ENCODE measurements at places on chromosomes 1 and 21.

- peak; percentile 75 for DNase-seq
These were observed 50.2 kb upstream of the TSHB start for GRCh38 chr1:114979278-114979891.

GRCh38 chr1:215779729-215780128 is 212.6 kb downstream of the KCTD3 start:
- DNase-seq, result no peak

DNA sequence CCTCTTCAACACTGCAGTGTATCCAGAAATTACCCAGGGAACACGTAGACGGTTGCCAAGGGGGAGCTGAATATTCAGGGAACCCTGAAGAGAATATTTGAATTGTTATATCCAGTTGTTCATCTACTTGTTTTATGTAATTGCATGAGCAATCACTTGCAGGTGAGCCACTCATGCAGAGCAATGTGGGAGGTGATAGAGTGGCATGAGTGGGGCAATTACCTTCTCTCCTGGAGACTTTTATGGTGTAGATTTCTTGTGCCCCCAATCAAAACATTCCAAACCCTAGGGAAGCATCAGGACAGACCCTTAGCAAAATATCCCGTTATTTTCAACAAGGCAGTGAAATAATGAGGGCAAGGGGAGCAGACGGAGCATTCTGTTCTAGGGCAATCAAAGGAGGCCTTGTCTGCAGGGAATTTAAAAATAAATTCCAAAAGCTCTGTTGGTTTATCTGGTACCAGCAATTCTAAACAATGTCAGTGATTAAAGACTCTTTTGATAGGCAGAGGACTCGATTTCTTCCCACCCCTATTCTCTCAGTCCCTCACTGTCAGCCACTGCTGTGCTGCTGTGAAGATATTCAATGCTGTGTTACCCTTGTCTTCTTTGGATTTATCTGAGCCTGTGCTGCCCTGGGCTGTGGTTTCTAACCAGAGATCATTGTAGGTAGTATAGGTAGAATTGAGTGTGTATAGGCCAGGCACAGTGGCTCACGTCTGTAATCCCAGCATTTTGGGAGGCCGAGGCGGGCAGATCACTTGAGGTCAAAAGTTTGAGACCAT is 180.2 kb upstream of the MAP1LC3C start:
- DNase-seq, result no peak

DNA sequence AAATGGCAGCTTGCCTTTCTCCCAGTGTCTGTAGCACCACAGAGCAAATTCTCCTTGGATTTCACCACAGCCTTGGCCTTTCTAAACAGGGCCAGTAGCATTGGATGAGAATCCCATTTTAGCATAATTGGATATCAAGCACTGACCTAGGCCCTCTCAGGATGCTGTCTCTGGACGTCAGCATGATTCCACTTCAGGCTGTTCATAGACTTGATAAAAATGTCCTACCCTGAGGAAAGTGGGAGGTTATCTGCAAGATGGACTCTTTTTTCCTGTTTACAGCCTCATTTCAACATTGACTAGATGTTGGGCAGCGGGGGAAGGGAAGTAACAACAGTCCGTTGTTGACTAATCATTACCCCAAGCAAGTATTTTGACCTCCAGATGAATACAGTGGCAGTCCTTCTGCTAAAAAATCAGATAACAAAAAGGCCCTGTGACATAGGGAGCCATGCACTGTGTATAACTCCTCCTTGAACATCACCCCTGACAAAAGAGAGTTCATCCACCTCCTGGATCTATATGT is 5.2 kb downstream of the NPL start:
- DNase-seq, result no peak

DNA sequence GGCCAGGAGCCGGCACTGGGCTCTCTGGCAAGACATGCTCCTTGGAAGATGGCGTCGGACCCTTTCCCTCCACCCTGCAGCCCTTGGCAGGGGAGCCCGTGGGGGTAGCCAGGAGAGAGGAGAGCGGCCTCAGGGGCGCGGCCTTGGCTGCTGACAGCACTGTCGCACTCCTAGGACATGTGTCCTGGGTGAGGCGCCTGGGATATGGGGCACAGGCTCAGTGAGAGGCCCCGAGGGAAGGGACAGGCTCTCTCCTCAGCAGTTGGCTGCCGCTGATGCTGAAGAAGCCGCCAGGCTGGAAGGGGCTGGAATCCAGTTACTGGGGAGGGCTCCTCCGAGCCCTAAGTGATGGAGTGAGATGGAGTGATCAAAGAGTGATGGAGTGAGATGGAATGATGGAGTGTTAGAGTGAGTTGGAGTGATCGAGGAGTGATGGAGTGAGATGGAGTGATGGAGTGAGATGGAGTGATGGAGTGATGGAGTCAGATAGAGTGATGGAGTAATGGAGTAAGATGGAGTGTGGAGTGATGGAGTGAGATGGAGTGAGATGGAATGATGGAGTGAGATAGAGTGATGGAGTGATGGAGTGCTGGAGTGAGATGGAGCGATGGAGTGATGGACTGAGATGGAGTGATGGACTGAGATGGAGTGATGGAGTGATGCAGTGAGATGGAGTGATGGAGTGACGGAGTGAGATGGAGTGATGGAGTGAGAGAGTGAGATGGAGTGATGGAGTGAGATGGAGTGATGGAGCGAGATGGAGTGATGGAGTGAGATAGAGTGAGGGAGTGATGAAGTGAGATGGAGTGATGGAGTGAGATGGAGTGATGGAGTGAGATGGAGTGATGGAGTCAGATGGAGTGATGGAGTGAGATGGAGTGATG is 27.6 kb upstream of the PKP1 start:
- no peak for DNase-seq

GRCh38 chr1:108209456-108210108 is 9.4 kb upstream of the SLC25A24 start:
- no peak for DNase-seq

DNA sequence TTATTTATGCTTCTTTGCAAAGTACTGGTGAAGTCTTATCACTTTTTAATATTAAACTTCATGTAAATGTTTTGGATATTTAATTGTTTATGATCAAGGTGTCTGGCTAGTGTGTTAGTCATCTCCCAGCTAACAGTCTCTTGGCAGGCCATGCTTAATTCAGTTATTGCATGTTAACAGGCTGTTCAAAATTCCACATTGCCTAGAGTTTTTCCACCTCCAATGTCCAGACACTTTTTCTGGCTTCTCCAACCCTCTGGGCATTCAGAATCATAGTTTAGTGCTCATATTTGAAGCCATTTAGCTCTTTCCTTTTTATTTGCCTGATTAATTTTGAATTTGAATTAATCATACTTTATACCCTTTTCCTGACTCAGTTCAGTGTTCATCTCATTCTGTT is 69.2 kb downstream of the OLFML2B start:
- DNase-seq, result peak; percentile 23

- no peak for DNase-seq
These were observed 189.5 kb downstream of the ZSCAN20 start for GRCh38 chr1:33661811-33662454.

DNA sequence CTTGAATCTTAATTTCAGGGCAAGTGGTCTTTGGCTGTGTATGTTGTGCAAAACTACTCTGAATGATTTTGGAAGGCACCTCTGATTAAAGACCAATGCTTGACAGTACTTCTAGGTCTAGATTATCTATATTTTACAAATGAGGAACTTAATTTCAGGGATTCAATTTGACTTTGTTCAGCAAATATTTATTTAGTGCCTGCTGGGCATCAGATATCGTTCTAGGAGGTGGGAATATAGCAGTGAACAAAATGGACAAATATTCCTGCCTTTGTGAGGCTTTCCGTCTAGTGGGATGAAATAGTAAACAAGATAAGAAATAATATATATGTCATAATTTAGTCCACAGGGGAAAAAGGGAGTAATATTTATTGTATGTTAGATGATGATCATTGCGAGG is 4.7 kb downstream of the ZNF326 start:
- no peak for DNase-seq

DNA sequence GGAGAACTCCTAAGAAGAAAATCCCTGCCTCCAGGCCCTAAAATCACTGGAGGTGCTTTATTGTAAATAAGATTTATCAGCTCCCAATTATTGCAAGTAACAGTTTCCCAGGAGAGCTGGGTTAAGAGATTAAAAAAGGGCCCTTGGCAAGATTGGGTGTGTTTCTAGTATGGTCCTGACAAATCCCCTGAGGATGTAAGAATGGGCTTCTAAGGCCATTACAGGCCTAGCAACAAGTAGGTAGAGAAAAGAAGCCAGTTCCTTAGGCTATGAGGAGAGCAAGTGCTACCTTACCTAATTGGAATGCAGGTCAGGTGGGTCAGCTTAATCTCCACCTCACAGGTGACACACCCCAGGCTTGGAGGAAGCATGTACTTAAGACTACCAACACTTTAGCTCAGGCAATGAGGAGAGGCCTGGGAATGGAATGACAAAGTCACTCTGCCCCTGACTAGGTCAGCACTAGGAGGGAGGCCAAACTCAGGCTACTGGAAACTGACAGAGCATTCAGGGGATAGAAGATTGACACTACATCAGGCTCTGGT is 6.8 kb upstream of the OTUD7B start:
- no peak for DNase-seq

DNA sequence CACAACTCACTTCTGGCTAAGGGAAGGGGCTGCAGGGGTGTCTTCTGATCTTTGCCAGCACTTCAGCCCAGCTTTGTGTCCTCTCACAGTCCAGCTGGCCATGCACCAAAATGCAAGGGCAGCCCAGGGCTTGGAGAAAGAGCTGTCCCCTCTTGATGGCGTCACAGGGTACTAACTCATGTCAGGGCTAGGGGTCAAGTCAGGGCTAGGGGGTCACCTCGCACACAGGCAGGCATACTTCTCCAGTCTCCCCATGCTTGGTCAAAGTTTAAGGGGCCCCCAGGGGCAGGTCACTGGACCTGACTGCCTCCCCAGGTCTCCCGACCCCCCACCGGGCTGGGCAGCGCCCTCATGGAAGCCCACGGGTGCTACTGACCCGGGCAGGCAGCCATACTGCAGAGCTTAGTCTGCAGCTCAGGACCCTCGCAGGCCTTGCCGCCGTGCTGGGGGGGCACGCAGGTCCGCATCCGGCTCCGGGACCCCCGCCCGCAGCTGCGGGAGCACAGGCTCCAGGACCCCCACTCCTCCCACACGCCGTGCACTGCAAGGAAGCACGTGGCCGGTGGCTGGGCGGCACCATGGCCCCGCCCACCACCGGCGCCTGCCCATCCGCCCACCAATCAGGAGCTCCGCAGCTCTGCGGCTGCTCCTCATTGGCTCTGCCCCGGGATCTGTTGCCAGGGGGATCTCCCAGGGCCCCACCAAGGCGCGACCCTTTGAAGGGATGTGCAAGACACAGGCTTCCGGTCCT is 21.5 kb downstream of the ADGRB2 start:
- no peak for DNase-seq

Measured in choroid plexus epithelial cell (primary cell).